ENCODE measurements at places on chromosomes 1 and 21. TPM values are rescaled to one million over a fixed set of nuclear protein-coding genes. Genes with fewer than 3 reads are reported as not detected.

Gene SLC5A3
- total RNA-seq = 8.8 TPM

Gene TMEM51
- total RNA-seq = 22.0 TPM

Gene SYT11
- 21.8 TPM for total RNA-seq

Gene NDC1
- 11.0 TPM for total RNA-seq

Gene WDR26
- total RNA-seq = 27.4 TPM
